Stimulated activated CD4-positive, alpha-beta T cell treated with anti-CD3 and anti-CD28 coated beads, Interleukin-1b, Interleukin-23, amount 100 ng/mL, for 24 hours (primary cell): ENCODE measurements at places on chromosomes 4 and X.

- no peak for DNase-seq
These were observed 76.5 kb upstream of the BOD1L1 start for GRCh38 chr4:13704035-13704434.

GRCh38 chrX:148574237-148574973 is 74.0 kb downstream of the AFF2 start:
- DNase-seq: no peak

DNA sequence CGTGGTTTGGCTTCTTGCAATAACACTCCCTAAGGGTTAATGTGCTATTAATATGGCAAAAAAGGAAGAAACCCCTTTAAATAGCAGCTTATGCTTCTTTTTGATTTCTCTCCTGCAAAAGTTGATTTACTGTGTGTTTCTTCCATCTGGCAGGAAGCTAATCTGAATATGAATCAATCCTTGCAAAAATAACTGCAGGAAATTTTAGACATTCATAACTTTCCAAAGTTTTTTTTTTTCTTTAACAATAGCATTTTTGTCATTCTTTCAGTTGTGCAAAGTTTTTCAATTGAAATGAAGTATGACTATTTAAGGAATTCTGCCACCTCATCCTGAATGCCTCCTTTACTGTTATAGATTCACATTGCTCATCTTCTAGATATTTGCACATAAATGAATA is 115.6 kb downstream of the SPANXA1 start:
- DNase-seq: no peak

- DNase-seq: no peak
These were observed 1025.5 kb downstream of the RPA4 start for GRCh38 chrX:97909245-97909644.

DNA sequence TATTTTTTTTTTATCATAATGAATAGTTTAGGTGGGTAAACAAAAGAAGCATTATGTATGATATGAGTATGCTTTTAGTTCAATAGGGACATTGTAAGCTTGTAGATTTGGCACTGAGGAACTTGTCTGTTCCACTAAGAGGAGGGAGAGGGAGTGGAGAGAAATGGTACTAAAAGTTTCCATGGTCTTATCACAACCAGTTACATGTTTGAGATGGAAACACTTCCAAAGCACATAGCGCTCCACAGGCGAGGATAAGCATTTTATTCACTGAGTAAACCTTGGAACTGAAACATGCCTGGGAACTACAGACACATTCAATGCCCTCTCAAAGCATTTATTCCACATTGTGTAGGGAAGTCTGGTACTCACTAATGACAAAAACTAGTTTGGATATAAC is 15.5 kb downstream of the MYOZ2 start:
- no peak for DNase-seq

GRCh38 chrX:154489182-154489581 is 1.2 kb downstream of the SLC10A3 start:
- DNase-seq: no peak

- DNase-seq: no peak
These were observed 123.5 kb upstream of the WDR1 start for GRCh38 chr4:10239982-10240654.

DNA sequence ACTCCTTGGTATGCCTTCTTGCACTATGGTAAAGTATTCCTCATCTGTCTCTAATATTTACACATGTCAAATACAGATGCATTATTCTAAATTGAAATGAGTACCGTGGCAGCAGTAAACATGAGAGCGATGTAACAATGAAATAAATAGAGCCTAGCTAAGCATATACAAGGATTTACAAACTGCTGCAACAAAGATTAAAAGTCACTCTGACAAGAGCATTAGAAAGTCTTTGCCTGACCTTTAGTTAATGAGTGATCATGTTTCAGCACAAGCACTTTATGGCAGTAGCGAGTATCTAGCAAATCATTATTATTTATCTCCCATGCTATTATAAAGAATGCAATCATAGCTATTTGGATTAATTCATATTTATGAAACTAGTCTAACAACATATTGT is 547.0 kb upstream of the NDST4 start:
- no peak for DNase-seq

DNA sequence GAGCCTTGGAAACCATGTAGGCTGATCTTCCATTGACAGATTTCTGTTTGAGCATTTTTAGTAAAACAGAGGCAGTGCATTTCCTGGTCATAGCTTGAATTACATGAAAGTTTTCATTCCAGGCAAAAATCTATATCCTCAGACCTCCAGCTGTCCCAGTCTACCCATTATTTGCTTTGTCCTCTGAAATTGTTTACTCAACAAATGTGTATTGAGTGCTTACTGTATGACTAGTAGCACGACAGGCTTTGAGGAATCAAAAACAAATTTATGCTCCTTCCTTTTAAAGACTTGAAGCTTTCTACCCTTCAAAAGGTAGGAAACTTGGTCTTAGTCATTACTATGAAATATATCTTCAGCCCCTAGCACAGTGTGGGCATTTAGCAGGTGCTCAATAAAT is 307.9 kb upstream of the IGFBP7 start:
- no peak for DNase-seq

DNA sequence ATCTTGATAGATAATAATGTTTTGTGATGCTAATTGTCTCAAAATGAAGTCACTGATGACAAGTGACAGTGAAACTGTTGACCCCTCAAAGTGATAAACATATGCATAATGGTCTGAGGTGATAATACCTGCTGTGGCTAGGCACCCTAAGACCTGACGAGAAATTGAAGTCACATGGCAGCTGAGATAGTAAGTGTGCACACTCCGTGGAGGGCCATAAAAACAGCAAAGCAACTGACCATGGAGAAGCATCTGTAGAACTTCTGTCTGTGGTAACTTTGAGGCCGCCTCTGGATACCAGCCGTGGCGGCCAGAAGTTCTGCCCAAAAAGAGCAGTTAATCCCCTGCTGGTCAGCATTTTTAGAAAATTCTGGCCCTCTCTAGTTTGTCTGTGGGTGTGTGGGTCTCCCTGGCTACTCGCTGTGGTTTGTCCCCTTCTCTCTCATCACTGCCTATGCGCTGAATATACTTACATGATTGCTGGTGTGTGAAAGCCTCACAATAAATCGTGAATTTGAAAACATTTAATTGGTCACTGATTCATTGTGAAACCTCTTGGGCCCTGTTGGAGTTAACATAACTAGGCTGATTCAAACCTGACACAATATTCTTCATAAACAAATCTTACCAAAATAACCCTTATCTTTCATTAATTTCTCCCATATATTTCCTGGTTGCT is 50.6 kb downstream of the CCDC149 start:
- no peak for DNase-seq

- no peak for DNase-seq
These were observed 375 bp downstream of the FGFR3 start for GRCh38 chr4:1793496-1793840.

GRCh38 chrX:15043538-15043937 is 170.3 kb downstream of the MOSPD2 start:
- DNase-seq: no peak

GRCh38 chr4:161133586-161134276 is 1030.1 kb downstream of the FSTL5 start:
- DNase-seq: no peak

DNA sequence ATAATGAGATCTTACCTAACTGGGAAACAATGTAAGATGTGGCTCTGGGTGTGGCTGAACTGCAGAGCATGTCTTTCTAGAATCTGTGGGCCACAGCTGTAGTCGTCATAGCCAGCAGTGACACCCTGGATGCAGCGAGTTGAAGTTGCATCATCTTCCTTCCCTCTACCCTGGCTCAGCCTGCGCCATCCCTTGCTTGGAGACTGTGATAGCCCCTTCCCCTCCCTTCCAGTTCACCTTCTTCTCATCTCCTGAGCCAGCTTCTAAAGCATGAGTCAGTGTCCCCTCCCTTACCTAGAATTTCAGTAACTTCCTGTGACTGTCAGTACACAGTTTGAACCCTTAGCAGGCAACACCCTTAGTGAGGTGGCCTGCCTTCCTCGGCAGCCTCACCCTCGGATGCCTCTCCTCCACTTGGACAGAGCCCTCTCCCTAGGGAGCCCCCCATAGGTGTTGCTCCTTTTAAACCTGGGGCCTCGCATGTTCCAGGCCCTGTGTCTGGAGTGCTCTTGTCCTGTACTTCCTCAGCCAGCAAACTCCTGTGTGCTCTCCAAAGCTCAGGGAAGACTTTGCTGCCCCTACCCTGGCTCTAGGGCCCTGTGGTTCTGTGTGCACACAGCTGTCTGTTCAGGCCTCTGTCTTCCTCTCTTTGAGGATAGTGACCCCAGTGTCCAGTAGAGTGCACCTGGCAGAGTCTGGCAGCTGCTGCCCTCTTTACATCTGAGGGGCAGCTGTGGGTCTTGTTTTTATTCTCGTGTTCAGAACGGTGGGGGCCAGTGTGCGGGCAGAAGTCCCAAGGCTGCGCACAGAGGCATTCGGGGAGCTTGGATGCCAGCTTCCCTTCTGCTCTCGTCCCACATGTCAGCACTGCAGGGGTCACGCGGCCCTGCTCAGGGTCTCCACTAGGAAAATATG is 43.7 kb upstream of the TADA2B start:
- DNase-seq: no peak

- DNase-seq: no peak
These were observed 35.7 kb upstream of the FAM241A start for GRCh38 chr4:112109360-112110058.

- DNase-seq: no peak
These were observed 27.2 kb downstream of the FAM199X start for GRCh38 chrX:104193485-104193884.

- no peak for DNase-seq
These were observed 101.4 kb downstream of the TBC1D19 start for GRCh38 chr4:26685250-26685649.

DNA sequence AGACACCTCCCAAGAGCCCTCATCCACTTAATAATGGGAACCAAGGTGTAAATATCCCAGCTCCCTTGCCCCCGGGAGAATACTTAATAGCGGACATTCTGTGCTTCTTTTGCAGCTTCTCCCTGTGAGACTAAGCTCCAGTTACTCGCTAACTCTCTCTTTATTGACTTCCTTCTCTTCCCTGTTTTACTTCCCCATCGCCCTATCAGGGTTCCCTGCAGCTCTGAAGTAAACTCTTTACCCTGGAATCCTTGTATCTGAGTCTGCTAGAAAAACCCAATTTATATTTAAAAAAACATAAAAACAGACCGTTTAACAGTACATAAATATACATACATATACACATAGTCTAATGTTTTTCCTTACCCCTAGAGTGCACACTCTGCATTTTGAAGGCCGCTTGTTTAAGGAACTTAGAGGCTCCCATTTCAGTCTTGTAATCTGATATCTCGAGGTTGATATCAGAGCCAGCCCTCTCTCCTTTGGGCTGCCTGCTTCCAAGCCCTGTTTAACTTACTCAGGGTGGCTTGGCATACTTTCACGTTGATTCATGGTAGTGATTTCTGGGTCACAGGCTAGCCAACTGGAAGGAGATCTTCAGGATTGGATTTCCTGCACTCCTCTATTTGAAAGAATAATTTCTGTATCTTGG is 177.4 kb upstream of the SCML1 start:
- no peak for DNase-seq

DNA sequence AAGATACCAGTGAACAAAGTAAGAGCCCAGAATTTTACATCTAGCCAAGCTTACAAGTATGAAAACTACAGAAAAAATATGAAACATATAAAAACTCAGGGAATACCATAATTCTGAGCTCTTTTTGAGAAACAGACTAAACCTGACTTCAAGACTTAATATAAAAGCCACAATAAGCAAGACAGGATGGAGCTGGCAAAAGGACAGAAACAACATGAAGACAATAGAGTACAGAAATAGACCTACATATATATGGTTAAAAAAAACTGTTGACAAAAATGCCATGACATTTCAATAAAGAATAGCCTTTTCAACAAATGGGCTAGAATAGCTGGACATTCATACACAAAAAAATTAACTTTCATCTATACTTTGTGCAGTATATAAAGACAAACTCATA is 49.4 kb downstream of the UBA6 start:
- no peak for DNase-seq

GRCh38 chrX:2707334-2707760 is 16.3 kb downstream of the CD99 start:
- no peak for DNase-seq

DNA sequence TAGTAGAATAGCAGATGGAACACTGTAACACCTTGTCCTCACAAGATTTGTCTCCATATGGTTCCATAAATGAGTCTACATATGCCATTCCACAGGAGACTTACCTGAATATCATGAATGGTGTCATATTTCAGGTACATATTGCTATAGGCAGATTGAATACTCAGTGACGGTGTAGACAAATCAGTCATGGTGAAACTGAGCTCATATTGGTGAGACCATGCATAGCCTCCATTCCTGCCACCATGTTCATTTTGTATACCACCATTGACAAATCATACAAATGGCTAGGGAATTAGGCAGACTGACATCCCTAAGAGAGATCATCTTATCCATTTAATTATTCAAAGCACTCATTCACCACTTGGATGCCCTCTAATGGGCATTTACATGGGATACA is 38.0 kb upstream of the SPP1 start:
- no peak for DNase-seq

DNA sequence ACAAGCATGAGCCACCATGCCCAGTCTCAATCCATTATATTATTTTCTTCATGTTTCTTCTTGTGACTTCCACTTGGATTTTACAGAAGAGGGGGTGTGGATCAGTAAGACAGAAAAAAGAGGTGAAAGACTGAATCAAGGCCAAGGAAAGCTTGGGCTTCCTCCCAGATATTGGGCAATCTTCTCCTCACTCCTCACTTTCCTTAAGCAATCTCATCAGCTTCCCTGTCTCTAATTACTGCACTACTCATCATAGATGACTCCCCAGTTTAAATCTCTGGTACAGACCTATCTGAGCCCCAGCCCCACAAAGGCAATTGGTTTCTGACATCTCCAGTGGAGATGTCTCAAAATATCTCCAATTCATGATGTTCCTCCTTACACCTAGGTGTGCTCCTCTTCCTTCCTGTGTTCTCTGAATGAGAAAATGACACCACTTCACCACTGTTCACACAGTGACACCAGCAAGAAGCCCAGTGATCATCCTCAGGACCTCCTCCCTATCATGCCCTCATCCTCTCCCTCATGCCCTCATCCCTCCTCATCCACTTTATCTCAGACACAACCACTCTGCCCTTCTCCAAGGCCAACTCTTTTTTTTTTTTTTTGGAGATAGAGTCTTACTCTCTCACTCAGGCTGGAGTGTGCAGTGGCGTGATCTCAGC is 44.8 kb upstream of the HERC6 start:
- no peak for DNase-seq

GRCh38 chr4:151117371-151117962 is 18.0 kb downstream of the RPS3A start:
- no peak for DNase-seq
